ENCODE measurements at places on chromosomes 7 and 10. TPM values are rescaled to one million over a fixed set of nuclear protein-coding genes. Genes with fewer than 3 reads are reported as not detected.

Gene HOXA3
- 85.5 TPM for total RNA-seq

Gene MBL2
- total RNA-seq: not detected

Gene DNAH11
- total RNA-seq: 1.6 TPM

Gene GTPBP10
- 25.1 TPM for total RNA-seq
